ENCODE measurements at places on chromosomes 7 and 10.

- DNase-seq, result no peak
Observed at GRCh38 chr7:143284591-143285469, at the start of gene TMEM139. TMEM139 (plus strand) TSS chr7:143284958; CDS start chr7:143285958, 1,000 bp downstream.

DNA sequence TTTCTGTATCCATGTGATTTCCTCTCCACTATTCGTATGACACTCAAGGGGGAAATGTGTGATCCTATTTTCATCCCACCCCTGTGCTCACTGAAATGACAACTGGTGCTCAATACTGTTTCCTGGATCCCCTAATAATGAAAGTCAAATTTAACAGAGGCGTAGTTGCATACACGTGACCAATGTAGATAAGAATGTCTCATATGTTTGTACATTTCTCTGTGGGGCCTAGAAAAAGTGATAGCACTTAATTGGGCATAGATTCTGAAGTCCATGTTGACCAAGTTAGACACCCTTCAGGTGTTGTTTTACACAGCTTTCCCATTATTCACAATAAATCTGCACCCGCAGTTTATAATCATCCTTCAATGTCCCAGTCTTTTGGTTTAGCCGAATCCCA lies 59.1 kb downstream of the JAZF1 start:
- DNase-seq, result no peak

DNA sequence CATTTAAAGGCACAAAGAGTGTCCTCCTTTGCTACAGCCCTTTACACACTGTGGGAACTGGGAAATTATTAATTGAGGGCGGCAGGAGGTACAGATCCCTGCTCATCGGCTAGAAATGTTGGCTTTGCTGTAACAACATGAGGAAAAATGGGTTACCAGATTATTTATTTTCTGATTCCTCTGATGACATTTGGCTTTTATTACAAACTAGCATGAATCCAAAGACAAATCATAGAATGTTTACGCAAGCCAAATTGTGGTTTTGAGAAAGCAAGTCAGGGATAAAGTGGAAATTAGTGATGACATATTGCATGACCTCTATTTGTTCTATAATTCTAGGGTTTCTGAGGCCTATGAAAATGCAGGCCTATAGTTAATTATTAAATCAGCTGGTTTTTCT lies 126.1 kb upstream of the TMEM196 start:
- DNase-seq, result no peak

DNA sequence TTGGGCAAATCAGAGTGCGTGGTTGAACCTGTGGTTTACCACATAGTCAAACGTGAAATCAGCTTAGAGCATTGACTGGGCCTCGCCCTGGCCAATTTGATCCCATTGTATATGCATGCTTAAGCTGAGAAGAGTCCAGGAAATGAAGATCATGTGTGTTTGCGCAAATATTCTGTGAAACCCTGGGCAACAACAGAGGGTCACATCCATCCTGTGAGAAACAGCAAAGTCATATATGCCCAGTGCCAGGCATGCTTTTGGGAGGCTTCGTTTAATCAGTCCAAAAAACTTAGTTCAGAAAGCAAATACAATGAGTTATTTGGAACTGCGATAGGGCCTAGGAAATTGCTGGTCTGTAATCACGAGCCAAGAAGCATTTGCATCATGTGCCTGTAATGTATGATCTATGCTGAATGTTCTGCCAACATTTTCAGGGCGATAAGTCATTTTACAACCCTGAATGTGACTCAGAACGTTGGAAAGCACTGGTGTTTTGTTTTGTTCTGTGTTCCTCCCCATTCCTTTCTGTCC lies 412.1 kb upstream of the CELF2 start:
- no peak for DNase-seq

GRCh38 chr7:105896407-105896911 lies 20.1 kb upstream of the ATXN7L1 start:
- DNase-seq, result no peak

DNA sequence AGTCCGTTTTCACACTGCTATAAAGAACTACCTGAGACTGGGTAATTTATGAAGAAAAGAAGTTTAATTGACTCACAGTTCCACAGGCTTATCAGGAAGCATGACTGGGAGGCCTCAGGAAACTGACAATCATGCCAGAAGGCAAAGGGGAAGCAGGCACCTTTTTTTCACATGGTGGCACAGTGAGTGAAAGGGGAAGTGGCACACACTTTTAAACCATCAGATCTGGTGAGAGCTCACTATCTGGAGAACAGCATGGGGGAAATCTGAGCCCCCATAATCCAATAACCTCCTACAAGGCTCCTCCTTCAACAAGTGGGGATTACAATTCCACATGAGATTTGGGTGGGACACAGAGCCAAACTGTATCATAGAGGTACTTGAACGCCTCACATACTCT lies 30.0 kb downstream of the AGR3 start:
- no peak for DNase-seq

DNA sequence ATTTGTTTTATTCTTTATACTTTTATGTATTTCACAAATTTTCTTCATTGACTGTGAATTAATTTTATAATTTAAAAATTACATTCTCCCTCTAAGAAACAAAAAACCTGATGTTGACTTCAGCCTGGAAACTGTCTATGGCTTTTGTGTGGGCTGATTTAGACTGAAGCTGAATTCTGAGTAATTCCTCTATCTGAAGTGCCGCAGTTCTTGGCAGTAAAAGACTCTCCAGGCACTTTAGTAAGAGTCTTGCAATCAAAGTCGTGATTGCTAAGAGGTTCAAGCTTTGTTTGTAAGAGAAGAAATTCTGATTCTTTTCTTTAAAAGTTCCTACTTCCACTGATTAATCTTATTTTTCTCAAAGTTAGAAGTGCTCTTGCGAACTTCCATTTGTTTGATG lies 3.4 kb upstream of the CEP41 start:
- DNase-seq, result no peak

GRCh38 chr7:76125560-76125959 lies 76.1 kb upstream of the SRRM3 start:
- DNase-seq, result no peak

DNA sequence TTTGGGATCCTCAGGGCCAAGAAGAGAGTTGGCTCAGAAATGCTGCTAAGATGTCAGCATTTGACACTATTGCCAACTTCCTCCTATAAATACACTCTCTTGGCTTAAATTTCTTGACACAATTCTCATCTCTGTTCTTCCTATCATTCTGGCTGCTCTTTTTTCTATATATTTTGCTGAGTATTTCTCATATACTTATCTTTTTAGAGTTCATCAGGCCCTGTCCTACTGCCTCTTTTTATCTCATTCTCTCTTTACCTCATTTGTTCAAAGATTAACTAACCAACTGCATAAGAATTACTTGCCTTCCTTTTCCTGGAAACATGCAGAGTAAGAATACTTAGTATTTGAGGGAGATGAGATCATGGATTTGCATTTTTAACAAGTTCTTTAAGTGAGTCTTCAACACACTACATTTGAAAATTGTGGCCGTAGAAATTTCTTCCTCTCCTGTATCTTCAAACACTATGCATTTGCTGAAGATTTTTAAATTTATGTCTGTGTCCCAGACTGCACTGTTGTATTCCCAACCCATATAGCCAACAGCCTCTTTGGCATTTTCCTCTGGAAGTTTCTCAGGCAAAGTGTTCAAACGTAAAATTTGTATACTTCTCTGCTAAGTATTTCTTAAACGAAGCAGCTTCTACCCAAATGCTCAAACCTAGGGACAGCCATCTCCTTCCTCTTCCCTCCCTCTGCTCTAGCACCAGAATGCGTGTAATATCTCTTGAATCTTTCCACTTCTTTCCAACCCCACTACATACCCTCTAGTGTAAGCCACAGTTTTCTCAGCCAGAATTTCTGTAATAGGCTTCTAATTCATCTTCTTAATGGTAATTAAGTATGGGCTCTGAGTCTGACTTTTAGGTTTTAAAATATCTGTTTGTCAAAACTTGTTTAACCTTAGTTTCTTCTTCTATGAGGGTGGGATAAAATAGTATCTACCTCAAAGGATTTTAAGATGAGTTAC lies 35.5 kb downstream of the ARL4A start:
- no peak for DNase-seq

GRCh38 chr10:127154831-127155620 lies 41.4 kb downstream of the INSYN2A start:
- no peak for DNase-seq

- no peak for DNase-seq
Observed at GRCh38 chr10:97278491-97278989, 13.9 kb downstream of the ARHGAP19 start.

DNA sequence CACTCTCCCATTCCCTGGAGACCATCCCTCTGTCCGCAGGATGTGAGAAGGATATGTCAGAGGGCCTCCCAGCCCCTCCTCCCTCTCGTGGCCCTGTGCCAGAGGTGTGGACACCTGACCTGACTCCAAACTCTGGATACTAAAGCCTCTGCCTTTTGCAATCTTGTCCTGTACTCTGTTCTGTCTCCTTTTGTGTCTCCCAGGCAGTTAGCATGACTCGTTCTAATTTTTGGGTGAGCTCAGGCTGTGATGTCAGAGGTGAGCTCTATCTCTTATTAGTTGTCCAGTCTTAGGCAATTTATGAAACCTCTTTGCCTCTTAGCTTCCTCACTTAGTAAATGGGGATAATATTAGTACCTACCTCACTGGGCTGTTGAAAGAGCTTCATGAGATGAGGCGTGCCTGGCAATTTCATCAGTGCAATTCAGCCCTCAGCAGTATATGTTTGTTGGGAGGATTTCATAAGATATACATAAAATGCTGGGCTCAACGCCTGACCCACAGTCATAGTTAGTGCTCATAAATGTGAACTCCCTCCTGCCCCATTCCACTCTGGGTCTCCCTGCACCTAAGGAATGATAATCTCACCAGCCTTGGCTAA lies 10.9 kb downstream of the MARVELD1 start:
- no peak for DNase-seq

DNA sequence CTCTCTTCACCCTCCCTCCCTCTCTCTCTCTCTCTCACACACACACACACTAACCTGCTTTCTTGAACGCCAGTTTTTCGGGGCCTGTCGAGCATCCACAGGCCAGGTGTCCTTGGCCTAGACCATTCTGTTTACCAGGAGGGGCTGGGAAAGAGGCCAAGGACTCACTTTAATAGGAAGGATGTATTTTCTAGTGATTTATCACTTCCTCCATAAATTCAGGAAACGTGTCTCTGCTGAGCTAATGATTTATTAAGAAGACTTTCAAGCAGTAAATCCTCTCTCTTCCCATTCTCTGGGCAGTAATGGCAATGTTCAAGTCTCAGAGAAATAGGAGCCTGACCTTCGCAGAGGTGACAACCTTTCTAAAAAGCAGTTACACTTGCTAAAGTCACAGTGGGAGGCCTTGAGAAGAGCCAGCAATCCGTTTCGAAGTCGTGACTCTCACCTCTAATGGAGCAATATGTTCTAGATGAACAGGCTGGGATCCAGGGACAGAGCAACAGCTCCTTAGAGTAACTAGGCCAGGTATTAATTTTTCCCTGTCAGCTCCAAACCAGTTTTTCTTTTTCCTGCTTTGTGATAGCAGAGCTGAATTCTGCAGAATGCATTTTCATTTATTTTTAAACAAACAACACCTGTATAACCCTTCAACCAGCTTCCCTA lies 1357.5 kb upstream of the SORCS1 start:
- no peak for DNase-seq

GRCh38 chr7:123580406-123581161 lies 21.0 kb upstream of the ASB15 start:
- DNase-seq, result no peak

GRCh38 chr10:106189292-106189691 lies 975.2 kb downstream of the SORCS1 start:
- no peak for DNase-seq

Measured in activated T-cell treated with anti-CD3 and anti-CD28 coated beads for 1 hour (primary cell).